ENCODE measurements at places on chromosomes 3 and 15.

DNA sequence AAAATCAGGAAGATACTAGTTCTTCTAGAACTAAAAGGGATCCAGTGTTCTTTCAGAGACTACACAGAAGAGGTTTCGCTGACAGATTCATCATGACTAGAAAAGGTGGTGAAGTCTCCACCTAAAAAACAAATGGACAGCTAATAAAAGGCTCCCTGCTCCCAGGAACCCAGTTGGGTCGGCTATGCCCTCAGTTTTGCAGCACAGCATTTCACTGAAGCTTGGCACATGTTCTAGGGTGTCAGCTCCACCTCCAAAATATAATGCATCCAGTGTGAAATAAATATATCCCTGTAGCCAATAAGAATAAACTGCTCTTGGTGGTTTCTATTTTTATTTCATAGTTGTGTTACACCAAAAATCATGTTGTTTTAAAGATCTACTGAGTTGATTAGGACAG, 55.0 kb downstream of the ZIC4 start:
- no peak for DNase-seq

- DNase-seq, result no peak
These were observed 1.5 kb downstream of the SLC15A2 start for GRCh38 chr3:121895736-121896135.

DNA sequence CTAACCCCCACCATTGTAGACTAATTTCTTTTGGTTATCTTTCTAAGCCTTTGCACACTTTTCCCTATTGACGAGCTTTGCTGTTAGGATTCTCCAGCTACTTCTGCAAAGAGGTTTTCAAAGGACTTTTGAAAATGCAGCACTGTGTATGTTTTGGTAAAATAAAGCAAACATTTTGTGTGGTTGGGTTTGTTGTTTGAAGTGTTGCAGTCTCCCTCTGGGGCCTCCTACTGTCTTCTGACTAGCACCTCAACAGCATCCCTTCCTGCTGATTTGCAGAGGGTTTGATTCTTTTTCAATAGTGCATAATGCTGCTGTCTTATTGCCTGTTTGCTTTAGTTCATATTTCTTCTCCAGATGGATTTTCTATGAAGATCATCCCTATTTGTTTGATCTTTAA, 775.1 kb upstream of the CFAP20DC start:
- DNase-seq, result no peak

- no peak for DNase-seq
These were observed 7.3 kb downstream of the TADA3 start for GRCh38 chr3:9784965-9785364.

- no peak for DNase-seq
These were observed 133.6 kb upstream of the RASGRP1 start for GRCh38 chr15:38698254-38698653.

All from left renal pelvis (tissue), 4 donors.